ENCODE measurements at places on chromosomes 5 and 9.

GRCh38 chr9:138119202-138120027, 241.8 kb downstream of the CACNA1B start:
- DNase-seq, result no peak

DNA sequence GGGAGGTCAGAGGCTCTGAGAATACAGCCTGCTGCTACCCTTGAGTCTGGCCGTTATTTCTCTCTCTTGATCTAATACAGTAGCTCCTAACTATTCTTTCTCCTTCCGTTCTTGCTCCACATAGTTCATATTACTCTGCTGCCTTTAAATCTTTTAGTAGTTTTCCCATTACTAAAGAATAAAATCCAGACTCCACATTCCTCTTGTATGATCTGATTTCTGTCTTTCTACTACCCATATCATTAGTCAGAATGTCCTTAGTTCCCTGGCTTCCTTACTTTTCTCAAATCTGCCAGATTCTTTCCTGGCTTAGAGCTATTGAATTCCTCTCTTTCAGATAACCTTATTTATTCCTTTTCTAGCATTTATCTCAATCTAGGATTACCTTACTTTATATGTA, 40.0 kb downstream of the MARCHF6 start:
- DNase-seq, result no peak

DNA sequence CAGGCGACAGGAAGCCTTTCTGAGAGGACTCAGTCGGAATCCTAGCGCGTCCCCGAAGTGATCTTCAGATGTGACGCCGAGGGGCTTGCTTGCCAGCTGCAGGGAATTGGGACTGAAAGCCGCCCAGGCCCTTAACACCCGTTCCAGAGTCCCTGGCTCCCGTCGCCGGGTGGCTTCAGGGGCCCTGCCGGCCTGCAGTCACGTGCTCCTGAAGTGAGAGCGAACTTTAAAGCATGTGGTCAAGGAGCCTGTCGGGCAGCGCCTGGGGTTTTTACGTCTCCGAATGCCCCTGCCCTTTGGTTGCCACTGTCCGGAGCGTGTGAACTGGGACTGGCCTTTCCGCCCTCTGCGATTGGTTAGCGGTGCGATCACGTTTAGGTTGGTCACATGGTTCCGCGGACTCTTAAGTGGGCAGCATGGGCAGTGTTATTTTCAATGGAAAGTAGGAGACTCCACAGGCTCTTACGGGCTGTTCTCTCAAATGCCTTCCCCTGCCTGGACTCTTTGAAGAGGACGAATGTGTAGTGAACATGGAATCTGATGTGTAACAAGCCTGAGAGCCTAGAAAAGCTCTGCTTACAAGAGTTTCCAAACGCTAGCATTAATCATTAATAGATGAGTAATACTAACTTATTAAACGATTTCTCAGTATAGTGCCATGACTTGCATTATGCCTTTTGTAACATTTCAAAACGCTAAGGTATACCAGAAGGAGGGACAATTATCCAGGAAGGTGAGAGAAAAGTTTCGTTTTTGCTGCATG, 1.9 kb downstream of the VLDLR start:
- DNase-seq, result no peak

DNA sequence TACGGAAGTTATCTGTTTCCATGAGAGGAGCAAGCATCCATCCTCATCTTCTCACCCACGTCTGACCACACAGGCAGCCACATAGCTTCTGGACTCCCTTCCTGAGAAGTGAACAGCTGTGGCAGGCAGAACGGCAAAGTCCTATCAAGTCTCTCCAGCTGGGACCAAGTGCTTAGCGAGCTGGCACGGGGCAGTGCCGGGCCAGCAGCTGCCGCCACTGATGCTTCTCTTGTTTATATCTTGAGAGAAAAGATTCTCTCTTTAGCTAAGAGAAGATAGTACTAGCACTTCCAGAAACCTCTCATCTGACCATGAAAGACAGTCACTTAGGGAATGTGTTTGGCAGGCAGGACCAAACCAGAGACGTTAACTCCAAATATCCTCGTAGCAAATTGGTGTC, 37.2 kb downstream of the PLAC8L1 start:
- no peak for DNase-seq

DNA sequence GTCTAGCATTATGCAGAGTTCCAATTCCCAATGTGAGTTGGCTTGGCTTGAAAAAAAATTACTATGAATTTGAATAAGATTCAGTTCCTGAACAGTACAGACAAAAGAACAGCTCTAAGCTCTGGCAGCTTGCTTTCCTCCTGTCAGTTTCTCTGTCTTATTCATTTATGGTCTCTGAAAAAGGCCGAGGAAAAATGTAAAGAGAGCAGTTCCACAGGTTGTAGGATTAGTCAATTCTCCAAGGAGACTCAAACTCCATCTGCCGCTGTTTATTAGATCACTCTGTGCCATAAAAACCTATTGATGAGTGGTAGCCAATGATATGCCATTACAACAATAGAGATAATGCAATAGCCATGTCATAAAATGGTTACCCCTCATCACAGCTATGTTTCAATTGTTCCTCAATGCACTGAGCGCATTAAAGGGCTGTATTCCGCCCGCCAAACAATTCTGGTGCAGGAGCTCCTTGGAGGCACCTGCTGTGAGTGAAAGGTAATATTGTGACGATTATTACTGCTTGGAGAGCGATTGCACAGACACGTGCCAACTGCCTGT, 188.2 kb downstream of the ARRDC3 start:
- DNase-seq, result no peak

DNA sequence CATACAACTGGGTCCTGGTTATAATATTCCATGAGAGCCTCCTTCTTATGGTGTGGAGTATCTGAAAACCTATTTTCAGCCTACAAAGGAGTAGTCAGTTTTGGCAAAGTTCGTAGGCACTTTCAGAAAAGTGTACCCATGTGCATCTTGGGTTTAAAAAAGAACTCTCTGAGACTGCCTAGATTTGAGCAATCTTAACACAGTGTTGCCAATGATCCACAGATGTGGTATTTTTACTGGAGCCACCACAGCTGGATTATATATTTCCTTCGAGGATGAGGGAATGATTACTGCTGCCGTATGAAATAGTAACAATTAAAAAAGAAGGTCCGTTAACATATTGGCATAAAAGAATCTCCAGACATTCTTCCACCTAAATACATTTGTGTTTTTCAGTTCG, 1.1 kb downstream of the PALM2AKAP2 start:
- no peak for DNase-seq
